ENCODE measurements at places on chromosomes 16 and 17.
A peak's percentile ranks its signal among the peaks of the same experiment; 100 is the strongest.

DNA sequence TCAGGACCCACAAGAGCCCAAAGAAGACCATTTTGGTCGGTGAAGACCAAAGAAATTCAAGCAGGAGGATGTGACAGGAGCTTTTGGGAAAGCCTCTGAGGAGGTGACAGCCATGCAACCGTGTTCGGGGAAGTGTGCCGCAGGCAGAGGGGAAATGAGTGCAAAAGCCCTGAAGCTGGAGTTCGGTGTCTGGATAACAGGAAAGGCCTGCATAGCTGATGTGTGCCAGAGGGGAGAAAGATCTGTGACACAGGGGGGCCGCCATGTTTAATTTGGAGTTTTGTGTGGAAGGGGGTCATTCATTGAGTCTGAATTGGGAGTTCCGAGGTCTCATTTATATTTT is 870 bp upstream of the ZC3H7A start:
- no peak for DNase-seq

DNA sequence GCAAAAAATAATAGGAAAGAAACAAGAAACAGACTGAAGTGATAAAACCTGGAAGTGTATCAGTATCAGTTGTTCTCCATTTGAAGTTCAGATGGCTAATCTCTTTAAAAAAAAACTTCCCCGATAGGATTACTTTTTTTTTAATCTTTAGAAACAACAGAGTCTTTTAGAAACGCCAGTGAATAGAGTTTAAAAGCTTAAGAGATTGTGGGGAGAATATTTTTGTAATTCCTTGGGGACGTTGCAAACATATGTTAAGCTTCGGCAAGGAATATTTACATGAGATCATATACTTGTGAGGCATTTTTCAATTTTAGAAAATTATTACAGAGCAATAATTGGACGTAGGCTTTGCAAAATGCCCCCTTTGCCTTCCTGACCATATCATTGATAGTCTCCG is 13.2 kb downstream of the MAF start:
- no peak for DNase-seq

- no peak for DNase-seq
These were observed 4.4 kb upstream of the HOXB5 start for GRCh38 chr17:48597778-48598631.

GRCh38 chr17:17819561-17819995 is 17.2 kb downstream of the SREBF1 start:
- peak; percentile 84 for DNase-seq
